ENCODE measurements at places on chromosomes 12 and 14.

- DNase-seq: no peak
Measured at GRCh38 chr12:6450091-6450868, 1.6 kb upstream of the TAPBPL start.

DNA sequence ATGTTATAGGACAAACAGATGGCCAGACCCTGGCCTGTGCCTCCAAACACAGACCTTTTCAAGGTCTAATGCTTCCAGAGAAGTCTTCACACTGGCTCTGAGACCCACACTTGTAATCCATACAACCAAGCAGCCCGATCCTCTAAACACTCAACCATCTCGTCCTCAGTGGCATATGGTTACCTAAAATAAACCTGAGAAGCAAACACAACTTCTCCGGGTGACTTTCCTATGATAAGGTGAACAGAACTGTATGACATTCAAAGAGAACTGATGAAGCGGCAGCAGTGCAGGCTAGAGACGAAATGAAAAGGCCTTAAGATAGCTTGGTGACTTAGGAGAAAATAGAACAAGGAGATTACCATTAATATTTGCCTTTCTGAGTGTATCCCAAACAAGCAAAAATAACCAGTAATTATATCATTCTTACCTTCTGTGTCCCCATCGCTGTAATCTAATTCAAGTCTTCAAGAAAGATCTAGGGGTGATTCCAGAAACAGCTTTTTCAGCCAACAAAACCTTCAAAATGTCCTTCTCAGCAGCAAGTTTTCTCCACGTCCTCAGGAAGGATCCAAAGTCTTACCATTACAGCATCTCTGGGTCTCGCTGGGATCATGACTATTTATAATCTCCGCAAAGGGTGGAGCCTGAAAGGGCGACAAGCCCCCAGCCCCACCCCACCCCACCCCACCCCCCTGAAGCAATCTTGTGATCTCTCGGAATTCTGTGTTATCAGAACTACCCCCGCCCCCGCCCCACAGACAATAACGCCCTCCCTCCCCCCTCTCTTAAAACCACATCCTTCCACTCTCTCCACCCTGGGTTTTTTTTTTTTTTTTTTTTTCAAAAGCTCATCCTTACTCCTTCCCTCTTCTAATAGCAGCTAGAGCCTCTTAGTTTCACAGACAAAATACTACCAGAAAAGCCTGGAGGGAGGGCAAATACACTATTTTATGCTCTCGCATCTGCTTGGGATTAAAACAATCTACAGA lies at the start of gene SLC2A3:
SLC2A3 (minus strand) TSS at position 598 of the 992 bp plus-strand sequence; CDS start at position 445, 153 bp downstream.
- DNase-seq: peak; percentile 52

- DNase-seq: no peak
Measured at GRCh38 chr14:25848601-25849000, 749.2 kb downstream of the NOVA1 start.

- DNase-seq: no peak
Measured at GRCh38 chr12:100329800-100330199, 27.1 kb upstream of the SLC17A8 start.

DNA sequence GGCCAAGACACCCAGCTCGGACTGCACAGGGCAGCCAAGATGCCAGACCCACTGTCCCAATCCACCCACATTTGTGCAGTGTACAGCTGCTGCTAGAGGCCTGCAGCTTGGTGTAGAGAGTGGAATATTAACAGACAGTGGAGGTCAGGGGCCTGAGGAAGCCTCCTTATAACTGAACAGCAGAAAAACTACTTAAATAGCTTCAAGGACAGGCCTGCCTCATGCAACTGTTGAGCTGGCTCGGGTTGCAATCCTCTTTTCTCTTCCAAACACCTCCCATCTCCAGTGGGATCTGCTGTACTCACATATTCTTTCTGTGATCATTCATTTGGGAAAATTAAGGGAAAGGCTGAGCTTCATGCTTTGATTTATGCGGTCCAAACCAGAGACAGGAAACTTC lies 1043.2 kb upstream of the TMEM132C start:
- no peak for DNase-seq

DNA sequence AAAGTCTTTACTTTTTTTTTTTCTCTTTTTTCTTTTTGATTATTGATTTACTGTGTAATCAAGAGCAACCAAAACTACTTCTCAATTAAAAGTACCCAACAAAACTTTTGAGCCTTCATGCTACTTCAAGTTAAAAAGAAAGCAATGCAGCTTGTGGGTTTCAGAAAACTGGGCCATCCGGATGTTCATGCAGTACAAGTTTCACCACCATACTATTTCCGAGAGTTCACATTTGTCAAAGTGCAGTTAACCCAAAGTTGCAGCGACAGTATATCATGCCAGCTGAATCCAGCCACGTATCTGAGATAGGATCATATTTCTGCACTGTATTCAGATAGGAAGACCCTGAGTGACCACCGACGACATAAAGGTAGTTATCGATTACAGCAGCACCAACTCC lies 33.0 kb downstream of the KLHL28 start:
- DNase-seq: no peak

- no peak for DNase-seq
Measured at GRCh38 chr12:103278329-103278728, 217.4 kb downstream of the C12orf42 start.

DNA sequence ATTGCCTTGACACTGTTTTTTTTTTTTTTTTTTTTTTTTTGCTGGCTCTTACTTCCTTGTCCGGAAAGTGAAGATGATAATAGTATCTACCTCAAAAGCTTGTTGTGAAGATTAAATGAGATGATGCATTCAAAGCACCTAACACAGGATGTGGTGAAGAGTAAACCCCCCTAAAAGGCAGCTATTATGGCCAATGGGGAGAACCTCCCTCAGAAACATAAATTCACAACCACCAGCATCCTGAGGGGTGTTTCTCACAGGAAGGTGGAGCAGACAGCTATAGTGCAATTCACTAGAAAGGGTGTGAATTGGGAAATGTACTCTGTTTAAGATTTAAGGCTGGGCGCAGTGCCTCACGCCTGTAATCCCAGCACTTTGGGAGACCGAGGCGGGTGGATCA lies 85.4 kb upstream of the CRY1 start:
- DNase-seq: no peak

- no peak for DNase-seq
Measured at GRCh38 chr12:2804393-2805142, 7.9 kb upstream of the ITFG2 start.

DNA sequence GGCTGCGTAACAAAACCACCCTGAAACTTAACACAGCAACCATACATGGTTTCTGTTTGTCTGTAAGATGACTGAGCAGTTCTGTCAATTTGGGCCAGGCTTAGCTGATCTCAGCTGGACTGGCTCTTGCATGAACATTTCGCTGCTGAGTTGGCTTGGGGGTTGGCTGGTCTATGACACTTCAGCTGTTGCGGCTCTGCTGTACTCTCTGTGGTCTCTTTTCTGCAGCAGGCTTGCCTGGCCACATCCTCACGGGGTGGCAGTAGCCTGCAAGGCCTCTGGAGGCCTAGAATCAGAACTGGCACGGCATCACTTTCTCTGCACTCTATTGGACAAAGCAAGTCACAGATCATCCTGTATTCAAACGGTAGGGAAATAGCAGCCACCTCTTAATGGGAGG lies 216.2 kb downstream of the BCL11B start:
- no peak for DNase-seq

GRCh38 chr12:45130881-45131281 lies 80.0 kb upstream of the DBX2 start:
- peak; percentile 33 for DNase-seq

GRCh38 chr12:111494676-111495075 lies 89.0 kb downstream of the SH2B3 start:
- DNase-seq: no peak
